ENCODE measurements at places on chromosomes 1 and 21.

GRCh38 chr21:22554690-22555316 is 1556.6 kb downstream of the NCAM2 start:
- DNase-seq: no peak

DNA sequence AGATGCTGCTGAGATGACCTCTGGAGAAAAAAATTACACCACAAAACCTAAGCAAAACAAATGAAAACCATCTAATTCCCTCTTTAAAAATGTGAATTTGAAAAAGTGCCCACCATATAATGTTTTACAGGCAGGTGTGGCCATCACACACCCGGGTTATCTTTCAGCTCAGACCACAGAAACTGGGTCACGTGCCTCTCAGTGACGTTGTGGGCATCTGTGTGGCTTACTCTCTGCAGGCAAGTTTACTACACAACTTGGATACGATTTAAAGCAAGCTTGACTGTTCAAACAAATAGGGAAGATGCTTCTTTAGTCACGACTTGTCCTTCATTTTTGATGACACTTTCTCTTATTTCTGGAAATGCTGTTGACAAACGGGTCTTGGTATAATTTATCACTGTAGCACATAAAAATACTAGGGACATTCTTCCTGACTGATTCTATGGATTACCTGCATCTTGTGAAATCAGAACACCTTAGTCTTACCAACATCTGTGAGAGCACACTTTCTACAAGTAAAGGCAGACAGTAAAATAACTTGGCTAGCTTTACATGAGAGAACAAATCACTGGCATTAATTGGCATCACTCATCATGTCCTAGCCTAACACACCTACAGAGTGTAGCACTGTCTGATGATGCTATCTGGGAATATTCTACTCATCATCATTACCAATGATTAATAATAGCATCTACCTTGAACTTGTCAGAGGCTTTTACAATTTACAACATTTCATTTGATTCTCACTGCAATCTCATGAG is 89.3 kb upstream of the EDEM3 start:
- no peak for DNase-seq

DNA sequence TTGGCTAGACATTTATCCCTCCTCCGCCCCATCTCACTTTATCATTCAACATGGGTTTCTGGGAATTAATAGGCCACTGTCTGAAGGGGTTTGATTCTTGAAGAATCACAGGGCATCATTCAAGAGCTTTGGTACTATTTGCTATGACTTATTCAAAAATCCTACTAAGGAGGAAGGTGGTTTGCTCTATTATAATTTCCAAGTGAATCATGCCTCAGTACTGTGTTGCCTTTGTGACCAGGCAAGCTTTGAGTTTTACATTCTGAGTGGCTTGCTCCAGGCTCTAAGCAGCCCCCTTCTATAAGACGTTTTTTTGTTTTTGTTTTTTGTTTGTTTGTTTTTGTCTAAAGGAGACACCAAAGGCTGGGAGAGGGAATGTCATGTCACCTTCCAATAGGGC is 2.6 kb downstream of the C1orf21 start:
- DNase-seq: no peak

DNA sequence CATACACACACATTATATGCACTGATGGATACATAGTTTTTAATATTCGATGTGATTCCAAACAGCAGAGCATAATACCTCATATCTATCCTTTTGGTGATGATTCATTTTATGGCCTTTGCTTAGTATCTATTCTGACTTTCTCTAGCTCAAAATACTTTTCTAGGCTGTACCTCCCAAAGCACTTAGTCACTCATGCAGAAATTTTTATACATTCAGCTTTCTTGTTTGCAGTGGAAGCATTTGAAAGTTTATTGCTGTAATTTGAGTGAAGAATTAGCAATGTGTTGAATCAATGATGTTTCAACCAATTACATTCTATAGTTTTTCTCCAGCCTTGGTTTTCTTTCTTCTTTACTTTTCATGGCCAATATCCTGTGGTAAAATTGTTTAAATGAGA is 66.7 kb downstream of the LBR start:
- no peak for DNase-seq

DNA sequence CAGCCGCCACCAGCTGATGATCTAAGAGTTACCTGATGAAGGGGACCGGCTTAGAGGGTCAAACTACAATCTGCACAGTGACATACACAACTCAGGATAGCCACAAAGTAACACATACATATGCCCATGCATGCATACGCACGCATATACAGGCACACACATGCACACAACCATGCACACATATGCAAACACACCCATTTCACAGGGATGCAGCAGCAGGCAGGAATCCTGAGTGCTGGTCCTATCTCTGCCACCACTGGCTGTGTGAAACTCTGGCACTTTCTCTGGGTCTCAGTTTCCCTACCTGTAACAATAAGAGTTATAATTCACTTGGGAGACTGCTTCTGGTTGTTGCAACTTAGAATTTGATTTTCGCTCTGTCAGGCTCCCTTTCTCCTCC is 520.2 kb downstream of the PTPRU start:
- no peak for DNase-seq

GRCh38 chr1:31871703-31872102 is 55.9 kb upstream of the SPOCD1 start:
- no peak for DNase-seq
